ENCODE measurements at places on chromosomes 4 and X.
A peak's percentile ranks its signal among the peaks of the same experiment; 100 is the strongest.

DNA sequence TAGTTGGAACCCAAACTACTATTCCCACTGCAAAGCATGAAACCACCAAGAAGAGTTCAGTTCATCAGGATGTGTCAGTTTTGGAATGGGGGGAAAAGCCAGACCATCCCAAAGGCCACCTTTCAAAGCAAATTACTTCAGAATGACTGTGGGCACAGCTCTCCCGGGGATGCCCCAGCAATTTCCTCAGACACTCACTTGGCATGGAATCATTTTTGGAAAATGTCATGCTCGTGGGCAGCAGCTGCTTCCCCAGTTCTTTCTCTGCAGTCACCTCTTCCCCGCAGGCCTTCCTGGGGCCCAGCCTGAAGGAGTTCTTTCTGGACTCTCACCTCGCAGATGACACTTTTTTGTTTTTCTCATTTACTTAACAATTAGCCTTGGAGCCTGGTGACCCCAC, 350.3 kb downstream of the NR3C2 start:
- no peak for DNase-seq

GRCh38 chr4:10380735-10381134, 76.5 kb downstream of the ZNF518B start:
- no peak for DNase-seq

DNA sequence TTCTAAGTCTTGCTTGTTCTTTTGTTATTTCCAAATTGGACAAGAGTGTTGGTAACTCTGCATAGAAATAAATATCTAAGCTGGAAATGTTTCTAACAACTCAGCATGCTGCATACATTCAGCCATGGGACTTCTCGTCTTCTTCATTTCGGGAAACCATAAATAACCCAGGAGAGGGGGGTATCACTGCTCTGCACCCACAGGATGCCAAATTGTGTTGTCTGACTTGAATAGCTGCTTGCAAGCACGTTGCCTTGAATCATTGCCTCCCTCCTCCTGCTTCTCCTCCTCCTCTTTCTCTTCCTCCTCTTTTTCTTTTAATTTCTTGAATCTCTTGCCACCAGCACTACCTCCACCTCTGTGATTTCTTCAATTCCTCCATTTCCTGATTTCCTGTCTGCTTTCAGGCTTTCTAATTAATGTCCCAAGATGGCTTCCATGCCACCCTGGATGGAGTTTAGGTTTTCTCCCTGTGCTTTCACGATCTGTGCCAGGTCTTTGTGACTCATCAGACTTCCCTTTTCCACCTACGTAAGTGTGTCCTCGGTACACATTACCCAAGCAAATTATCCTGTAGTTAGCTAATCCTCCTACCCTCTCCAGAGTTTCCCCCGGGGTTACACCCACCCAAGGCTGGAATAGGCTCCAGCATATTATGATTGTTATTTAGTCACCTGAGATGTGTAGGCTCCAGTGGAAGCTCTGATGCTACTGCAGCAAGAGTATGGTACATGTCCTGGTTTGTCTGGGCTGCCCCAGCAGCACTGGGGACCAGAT, 122.6 kb upstream of the VCX3B start:
- no peak for DNase-seq

GRCh38 chrX:49233176-49233575, at the start of gene CACNA1F:
Gene CACNA1F, minus strand, starts transcription at chrX:49233340. Its CDS starts 31 bp downstream, at chrX:49233309.
- no peak for DNase-seq

DNA sequence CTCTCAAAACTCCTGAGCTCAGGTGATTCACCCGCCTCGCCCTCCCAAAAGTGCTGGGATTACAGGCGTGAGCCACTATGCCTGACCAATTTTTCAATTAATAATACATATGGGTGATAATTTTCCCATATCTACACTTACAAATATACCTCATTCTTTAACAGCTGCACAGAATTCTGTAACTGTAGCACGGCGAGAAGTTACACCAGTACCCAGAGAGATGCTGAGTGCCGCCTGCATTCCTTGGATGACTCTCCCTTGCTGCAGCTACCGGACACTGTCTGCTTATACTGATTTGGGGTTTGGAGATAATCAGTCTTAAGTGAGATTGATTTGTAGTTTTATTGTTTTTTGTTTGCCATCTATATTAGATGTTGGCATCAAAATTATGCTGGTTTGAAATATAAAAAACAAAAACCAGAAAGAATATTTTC, 5.8 kb downstream of the TIFA start:
- no peak for DNase-seq

DNA sequence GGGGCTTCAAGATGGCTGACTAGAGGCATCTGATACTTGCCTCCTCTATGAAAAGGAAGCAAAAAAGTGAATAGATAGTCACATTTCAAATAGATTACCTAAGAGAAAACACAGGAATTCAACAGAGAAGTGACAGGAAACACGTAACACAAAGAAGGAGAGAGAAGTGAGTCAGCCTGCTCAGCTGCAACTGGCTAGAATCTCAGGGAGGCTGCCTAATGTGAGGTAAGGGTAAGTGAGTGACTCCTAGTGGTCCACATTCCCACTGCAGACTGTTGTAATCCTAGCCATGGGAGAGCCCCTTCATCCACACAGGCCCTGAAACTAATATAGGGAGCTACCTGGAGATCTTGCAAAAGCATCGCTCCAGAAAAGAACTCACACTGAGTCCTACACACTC, 179.2 kb downstream of the SLC7A11 start:
- DNase-seq: no peak

DNA sequence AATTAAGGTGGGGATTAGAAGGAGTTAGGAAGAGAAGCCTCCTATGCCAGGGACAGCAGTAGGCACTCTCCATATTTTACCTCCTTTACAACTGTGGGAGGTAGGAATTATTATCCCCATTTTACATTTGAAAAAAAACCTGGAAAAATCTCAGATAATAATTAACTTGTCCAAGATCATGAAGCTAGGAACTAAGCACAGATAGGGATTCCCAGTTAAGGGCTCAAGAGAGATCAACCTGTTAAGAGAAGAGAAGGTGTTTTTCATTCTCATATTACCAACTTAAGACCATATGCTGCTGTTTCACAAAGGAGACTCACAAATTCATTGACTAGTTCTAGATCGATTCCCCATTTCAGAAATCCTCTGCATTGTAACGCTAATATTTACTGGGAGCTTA, 16.1 kb upstream of the FAM47E start:
- DNase-seq: no peak

GRCh38 chr4:108492816-108493595, 127.4 kb upstream of the RPL34 start:
- no peak for DNase-seq

DNA sequence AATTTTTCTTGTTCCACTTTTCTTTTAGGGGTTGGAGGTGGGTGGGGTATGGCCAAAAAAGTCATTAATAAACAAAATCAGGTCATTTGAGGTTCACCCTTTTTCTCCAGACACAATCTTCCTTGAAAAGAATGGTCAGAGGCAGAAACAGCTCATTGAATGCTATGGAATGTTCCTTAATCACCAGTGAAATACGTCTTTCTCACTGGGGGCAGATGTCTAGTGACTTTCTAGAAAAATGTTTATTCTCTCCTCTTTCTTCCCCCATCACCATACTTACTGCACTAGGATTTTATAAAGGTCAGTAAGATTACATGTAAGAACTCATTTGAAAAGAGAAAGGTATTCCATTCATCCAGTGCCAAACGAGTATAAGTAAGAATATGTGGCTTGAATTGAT, 44.5 kb downstream of the MGST2 start:
- no peak for DNase-seq

- DNase-seq: peak; percentile 68
These were observed 490.6 kb downstream of the IL15 start for GRCh38 chr4:142126890-142127497.

DNA sequence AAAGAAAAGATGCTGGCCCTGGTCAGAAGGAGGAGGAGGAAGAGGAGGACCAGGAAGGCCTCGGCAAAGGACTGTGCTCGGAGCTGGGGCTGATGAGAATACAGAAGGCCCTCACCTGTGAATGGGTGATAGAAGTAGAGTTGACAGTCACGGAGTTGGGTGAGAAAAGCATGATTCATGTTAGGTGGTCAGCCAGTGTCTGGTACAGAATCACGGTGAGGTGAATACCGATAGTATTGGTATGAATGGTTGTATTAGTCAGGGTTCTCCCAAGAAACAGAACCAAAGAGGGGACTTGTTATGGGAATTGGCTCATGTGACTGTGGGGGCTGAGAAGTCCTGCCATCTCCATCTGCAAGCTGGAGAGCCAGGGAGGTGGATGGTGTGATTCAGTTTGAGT, 32.5 kb upstream of the FAM156A start:
- DNase-seq: no peak

- no peak for DNase-seq
These were observed 76.2 kb upstream of the PAGE3 start for GRCh38 chrX:55340896-55341433.

- no peak for DNase-seq
These were observed 464.7 kb upstream of the TRAM1L1 start for GRCh38 chr4:117550085-117550484.

All from Kasumi-1 (cell line).